ENCODE measurements at places on chromosomes 5 and 9.

DNA sequence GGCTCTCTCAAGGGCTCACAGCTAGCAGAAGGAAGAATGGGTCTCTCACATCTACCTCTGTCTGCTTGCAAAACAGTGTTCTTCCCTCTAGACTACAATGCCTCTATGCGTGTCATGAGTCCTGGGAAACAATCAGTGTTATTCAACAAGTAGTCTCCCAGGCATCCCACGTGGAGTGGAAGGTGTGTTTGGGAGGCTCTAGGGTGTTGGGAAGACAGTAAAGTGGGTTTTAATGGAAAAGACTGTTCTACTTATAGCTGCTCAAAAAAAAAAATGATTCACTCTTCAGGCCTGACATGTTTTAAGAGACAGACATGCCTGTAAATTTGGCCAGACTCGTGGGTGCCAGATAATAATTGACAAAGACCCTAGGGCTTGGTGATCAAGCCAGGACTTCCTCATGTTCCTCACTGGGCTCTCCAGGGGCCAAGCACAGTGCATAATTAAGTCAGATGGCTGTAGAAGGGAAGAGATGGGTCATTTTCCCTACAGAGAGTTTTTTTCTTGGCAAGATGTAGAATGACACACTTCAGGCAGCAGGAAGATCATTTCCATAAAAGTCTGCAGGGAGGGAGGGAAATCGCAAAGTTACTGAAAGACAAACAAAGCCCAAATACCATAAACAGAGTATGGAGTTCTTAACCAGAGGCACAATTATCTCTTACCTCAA is 246.4 kb downstream of the ACTL7B start:
- DNase-seq, result no peak

DNA sequence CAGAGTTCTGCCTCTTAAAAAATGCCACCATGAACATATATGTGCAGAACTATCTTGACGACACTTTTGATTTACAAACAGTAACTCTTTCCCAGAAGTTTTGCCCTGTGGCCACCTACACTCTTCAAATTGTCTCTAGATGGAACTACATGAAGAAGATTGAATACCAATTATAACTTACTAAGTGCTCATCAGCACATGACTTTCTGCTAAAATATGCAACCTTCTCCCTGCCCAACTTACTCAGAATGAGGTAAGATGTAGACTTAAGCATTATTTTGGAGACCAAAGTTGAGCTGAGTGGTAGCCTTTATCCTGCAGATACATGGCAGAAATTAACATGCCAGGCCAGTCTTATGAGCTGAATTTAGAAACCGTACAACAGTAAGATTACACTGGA is 105.4 kb downstream of the SEMA5A start:
- DNase-seq, result no peak

- DNase-seq, result no peak
Measured at GRCh38 chr9:134182554-134183085, 18.3 kb upstream of the RNU6ATAC start.

DNA sequence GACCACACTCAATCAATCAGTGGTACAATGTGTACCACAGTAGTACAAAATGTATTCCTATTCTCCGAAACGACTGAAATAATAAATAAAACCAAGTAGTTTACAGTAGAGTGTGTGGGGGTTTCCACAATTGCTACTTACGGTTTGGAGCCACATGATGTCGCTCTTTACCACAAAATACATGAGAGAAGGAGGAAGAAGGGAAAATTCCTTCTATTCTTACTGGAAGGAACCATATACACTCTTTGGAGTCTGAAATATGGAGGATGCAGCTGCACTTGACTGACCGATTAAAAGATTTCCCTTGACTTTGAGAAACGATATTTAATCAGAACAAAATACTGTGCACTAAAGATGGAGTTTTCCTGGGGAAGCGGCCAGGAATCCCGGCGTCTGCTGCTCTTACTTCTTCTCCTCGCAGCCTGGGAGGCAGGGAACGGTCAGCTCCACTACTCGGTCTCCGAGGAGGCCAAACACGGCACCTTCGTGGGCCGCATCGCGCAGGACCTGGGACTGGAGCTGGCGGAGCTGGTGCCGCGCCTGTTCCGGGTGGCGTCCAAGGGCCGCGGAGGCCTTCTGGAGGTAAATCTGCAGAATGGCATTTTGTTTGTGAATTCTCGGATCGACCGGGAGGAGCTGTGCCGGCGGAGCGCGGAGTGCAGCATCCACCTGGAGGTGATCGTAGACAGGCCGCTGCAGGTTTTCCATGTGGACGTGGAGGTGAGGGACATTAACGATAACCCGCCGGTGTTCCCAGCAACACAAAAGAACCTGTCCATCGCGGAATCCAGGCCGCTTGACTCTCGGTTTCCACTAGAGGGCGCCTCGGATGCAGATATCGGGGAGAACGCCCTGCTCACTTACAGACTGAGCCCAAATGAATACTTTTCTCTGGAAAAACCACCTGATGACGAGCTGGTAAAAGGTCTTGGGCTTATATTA is at the start of gene PCDHA4:
Gene PCDHA4, plus strand, starts transcription at position 235 of the 942 bp plus-strand sequence.
- peak; percentile 11 for DNase-seq

- no peak for DNase-seq
Measured at GRCh38 chr5:128736553-128736952, 198.5 kb upstream of the FBN2 start.

DNA sequence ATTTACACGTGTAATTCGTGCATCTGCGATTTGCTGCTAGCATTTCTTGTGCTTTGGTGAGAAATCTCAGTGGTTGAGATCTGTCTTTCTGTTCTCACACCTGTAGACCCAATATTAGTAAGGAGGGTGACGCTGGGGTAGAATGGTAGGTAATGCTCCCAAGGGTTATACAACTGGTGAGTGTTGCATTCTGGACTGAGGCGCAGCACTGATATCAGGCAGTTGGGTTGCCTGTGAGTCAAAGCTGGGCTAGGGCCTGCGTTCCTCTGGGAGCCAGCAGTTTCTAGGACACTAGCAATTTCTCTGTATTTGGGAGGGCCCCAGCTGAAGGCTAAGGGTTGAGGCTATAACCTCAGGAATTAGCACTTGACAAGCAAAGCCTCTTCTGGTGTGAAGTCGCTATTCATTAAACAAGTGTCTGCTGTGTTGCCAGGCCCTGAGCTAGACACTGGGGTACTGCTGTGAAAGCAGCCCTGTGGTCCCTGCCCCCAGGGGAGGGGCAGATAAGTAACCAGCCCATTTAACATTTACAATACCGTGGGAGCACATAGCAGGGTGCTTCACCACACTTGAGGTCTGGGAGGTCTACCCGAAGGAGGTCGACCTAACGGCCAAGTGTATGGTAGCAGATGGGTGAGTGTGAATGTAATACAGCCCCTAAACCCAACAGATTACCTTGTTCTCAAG is 28.7 kb downstream of the LARP1 start:
- no peak for DNase-seq

DNA sequence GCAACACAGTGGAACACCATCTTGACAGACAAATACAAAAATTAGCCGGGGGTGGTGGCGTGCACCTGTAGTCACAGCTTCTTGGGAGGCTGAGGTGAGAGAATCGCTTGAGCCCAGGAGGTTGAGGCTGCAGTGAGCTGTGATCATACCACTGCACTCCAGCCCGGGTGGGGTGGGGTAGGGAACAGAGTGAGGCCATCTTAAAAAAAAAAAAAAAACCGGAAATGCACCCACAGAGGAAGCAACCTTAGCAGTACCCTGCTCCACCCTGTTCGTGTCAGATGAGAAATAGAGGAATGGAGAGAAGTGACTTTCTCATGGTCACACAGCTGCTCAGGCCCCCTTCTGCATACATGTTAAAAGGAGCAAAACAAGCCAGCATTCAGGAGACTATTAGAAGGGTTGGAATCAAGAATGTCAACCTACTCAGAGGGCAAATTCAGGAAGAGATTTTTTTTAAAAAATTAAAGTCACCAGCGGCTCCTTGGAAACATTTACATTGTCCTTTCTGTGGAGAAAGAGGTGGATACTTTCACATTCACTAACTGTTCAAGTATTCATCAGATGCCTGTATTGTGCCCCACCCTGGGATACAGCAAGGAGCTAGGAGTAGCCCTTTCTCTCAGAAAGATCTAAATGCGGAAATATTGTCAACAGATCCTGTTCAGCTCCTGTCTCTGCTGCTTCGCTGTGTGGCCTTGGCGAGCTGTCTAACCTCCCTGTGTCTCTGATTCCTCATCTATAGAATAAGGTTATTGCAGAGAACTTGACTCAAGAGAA is 41.0 kb downstream of the CYFIP2 start:
- no peak for DNase-seq

DNA sequence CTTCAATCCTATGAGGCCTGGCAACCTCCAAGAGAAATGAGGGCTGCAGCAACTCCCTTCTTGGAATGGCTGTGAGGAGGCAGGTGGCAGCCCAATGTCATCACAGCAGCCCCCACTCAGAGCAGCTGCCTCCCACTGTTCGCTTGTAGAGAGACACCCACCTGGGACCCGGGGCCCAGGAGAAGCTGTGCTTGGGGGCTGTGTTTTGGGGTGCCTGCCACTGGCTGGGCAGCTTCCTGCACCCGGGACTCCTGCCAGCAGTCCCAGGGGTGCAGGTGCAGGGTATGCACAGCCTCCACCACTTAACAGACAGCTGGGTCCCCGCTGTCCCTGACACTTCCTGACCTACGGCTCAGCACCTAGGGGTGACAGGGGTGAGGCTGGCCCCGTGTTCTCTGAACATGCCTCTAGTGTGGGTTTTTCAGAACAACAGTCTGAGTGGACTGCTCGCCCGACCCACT is 26.2 kb downstream of the NIPAL4 start:
- no peak for DNase-seq

GRCh38 chr5:35859101-35859661 is 2.5 kb downstream of the IL7R start:
- DNase-seq, result no peak

- DNase-seq, result no peak
Measured at GRCh38 chr5:173719731-173720082, 103.3 kb upstream of the BOD1 start.

- no peak for DNase-seq
Measured at GRCh38 chr5:30103452-30104202, 1089.9 kb upstream of the CDH6 start.

GRCh38 chr5:16364910-16365309 is 100.7 kb downstream of the ZNF622 start:
- no peak for DNase-seq
